ENCODE measurements at places on chromosomes 4 and X.

DNA sequence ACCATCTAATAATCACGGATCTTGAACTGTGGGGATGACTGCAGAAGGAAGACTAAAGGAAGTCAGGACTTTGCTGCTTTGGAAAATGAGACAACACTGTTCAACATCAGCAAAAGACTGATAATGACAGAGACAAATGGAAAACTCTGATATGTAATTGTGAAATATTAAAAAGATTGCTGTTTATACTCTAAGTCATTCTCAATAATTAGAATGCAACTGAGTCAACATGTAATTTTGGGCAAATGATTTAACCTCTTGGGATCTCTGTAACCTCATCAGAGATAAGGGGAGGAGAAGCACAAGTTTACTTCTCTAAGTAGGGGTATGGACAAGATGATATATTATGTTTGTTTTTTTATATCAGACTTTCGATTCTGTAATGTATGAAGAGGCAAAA lies 121.9 kb downstream of the GASK1B start:
- no peak for DNase-seq

DNA sequence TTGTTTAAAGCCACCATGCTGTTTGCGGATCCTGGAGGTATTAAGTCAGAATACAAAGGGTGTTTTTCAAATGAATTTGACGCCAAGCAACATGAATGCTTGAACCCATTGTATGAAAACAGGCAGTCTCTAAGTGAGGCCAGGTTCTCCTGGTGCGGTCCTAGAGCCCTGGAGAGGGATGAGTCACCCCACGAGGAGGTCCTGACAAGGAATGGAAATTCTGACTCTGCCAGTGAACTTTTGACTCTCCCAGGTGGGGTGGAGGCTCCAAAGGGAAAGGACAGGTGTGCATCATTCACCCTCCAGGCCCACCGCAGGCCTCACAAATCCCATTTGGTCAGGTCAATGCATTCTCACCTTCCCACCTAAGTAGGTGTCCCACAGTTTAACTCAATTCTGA lies 1.5 kb downstream of the TRIM2 start:
- no peak for DNase-seq

DNA sequence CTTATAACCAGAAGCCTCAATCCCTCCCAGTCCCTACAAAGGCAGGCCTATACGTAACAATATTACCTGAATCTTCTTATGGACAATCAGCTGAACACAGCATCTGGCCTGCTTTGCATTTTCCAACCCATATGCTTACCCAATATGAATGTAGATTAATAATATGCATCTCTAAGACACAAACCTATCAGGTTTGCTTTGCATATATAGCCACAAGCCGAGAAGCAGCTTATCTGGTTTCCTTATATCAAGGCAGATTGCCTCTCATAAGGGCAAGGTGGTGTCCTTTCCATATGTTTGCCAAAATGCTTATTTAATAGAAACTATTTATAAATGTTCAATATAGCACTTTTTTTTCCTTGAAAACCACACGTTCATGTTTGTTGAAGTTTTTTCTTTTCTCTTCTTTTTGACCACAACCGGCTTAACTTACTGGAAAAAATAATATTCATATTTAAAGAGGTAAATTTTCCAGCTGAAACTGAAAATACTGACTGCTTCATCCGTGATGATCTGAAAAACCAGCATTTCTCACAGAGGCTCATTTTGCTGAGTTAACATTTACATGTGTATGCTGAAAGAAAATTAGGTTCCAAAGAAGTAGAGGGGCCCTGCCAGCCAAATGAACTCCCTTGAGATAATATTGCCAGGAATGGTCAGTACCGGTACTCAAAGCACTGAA lies 3.8 kb downstream of the IL21 start:
- DNase-seq, result no peak

DNA sequence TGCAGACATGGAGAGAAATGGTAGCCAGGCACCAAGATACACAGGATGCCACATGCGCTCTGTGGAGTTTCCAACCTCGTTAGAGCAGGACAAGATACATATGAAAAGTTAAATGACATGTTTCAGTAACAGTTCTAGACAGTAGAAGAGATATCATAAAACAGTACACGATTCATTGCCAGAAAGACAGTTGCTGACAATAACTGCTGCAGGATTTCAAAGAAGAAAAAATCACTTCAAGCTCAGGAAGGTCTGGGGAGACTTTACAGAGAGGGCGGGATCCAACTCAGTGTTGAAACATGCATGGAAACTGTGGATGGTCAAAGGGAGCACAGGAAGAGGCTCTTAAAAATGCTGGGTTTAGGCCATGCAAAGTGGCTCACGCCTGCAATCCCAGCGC lies 31.0 kb downstream of the DCTD start:
- no peak for DNase-seq

DNA sequence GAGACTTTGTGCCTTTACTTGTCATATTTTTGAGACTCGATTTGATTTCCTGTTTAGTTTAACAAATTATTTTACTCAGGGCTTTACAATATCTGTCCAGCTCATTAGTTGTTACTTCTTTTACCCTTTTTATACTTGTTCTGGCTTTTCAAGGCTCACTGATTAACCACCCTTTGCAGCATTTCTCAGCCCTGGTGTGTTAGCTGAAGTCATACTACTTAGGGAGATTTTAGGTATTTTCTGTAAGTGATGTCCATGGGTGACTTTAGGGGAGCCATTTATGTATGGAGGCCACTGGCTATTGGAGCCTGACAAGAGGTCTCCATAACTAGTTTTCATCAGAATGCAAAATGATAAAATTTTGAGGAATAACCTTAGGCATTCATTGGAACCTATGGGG lies 147.2 kb downstream of the RPA4 start:
- no peak for DNase-seq

DNA sequence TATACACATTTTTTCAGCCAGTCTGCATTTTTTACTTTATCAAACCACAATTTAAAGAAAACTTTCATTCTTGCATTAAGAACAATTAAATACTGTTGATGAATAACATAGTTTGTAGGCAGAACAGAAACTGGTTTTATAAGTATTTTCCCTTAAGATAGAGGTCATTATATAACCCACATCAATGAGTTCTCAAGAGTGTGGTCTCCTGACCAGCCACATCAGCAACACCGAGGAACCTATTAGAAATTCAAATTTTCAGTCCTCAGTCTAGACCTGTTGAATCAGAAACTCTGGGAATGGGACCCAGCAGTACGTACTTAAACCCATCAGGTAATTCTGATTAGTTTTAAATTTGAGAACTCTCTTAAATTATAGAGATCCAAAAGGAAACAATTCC lies 299.6 kb upstream of the ARSJ start:
- no peak for DNase-seq

- DNase-seq, result no peak
These were observed 15.3 kb downstream of the RTL3 start for GRCh38 chrX:78643874-78644273.

DNA sequence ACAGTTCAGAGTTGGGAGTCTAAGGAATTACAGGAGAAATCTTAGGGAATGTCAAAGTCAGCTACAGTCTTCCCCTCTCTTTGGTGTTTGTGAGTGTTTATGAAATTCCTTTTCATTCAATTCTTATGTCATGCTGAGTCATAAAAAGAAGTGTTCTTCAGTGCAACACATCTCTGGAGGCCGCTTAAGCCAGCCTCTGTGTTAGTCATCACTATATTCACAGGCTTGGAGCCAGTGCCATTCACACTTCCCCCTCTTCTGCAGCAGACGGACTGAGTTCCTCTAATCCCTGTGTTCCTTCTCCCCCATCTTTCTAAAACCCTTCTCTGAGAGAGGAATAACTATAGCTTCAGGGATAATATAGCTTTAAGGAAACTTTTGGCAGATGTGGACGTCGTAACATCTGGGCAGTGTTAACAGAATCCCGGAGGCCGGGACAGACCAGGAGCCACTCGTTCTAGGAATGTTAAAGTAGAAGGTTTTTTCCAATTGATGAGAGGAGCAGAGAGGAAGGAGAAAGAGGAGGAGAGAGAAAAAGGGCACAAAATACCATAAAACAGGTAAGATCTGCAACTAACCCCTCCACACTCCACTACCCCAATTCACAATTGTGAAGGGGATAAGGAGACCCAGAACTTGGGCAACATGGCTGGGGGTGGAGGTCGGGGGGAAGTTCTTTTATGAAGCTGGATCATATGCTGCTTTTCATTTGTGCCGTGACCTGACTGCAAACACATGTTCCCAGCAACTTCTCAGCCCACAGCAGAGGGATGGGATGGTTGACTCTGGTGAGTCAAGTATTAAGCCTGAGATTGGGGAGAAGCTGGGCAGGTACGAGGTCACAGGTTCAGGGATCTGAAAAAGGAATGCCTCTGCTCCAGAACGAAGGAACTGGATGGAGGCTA lies at the start of gene SRPX2:
Gene SRPX2 (plus strand): TSS at position 244 of the 905 bp plus-strand sequence. CDS start 2,124 bp downstream, outside the sequence.
- DNase-seq, result peak; percentile 36

GRCh38 chr4:83782591-83782990 lies 246.7 kb downstream of the GPAT3 start:
- no peak for DNase-seq

- DNase-seq, result no peak
These were observed 88.6 kb upstream of the PTCHD1 start for GRCh38 chrX:23246001-23246400.

GRCh38 chrX:44104699-44105098 lies 131.5 kb upstream of the NDP start:
- DNase-seq, result no peak

- no peak for DNase-seq
These were observed 781.1 kb downstream of the RAB28 start for GRCh38 chr4:12703036-12703435.

DNA sequence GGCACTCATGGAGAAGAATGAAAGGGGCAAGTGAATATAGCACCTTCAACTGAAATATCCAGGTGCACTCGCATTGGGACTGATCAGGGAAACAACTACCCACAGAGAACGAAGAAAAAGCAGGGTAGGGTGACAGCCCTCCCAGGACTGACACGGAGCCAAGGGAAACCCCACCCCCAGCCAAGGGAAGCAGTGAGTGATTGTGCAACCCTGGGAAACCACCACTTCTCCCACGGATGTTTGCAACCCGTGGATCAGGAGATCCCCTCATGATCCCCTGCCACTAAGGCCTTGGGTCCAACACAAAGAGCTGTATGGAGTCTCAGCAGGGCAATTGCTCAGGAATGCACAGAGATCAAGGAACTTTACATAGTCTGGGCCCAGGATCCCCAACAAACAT lies 158.5 kb upstream of the HCCS start:
- DNase-seq, result no peak

DNA sequence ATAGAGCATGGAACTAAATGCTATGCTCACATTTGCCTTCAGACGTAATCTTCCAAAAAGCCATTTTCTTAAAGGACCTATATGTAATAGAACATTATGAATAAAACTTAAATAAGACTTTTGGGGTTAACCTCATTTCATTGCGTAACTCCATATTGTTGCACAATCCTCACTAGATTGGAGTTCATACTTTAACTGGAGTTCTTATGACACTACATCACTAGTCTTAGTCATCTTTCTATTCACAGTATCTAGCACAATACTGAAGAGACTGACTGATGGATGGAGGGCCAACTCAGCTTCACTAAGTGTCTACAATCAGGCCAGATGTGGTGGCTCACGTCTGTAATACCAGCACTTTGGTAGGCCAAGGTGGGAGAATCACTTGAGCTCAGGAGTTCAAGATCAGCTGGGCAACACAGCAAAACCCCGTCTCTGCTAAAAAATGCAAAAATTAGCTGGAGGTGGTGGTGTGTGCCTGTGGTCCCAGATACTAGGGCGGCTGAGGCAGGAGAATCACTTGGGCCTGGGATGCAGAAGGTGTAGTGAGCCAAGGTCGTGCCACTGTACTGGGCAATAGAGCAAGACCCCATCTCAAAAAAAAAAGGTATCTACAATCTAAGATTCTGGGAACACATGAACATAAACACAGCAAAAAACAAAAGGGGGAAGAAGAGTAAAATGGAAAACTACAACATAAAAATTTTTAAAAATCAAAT lies 80.8 kb upstream of the MAB21L2 start:
- no peak for DNase-seq

GRCh38 chr4:100633269-100633668 lies 115.4 kb upstream of the EMCN start:
- DNase-seq, result no peak

GRCh38 chr4:173515458-173515857 lies 14.6 kb downstream of the HAND2 start:
- no peak for DNase-seq

- DNase-seq, result no peak
These were observed 14.9 kb downstream of the VBP1 start for GRCh38 chrX:155231163-155231562.

DNA sequence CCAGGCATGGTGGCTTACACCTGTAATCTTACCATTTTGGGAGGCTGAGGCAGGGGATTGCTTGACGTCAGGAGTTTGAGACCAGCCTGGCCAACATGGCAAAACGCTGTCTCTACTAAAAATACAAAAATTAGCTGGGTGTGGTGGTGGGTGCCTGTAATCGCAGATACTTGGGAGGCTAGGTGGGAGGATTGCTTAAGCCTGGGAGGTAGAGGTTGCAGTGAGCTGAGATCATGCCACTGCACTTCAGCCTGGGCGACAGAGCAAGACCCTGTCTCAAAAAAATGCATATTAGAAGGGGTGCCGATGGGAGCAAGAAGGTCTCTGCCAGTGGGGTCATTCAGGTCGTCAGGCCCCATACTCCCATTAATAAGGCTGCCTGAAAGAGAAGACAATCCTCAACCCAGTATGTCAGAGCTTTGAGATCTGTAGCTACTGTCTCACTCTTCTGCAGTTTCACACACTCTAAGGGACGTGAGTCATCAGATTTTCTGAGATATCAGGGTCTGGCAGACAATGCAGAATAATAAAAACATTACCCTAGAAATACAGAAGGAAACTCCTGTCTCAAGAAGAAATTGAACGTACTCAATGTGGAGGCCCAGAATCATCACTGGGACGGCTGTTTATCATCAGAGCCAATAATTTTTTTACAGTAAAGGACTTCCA lies 176.7 kb upstream of the FAT1 start:
- no peak for DNase-seq

GRCh38 chr4:13529128-13529919 lies 15.0 kb downstream of the NKX3-2 start:
- no peak for DNase-seq

GRCh38 chr4:164807611-164808010 lies 53.7 kb downstream of the SMIM31 start:
- no peak for DNase-seq

DNA sequence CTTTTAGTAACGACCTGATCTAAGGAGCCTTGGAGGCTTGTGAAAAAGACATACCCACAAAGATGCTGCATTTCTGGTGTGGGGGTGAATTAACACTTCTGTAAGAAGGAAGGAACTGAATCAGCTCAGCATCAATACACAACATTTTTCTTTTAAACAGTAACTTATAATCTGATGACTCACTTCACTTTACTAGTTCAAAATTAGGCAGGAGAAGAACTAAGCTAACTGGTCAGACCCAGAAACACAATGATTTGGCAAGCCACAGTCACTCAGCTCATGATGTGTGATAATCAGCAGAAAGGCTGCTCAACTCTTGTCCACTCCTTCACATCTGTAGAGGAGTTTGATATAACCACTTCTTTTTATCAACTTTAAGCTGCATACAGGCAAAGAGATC lies 4.6 kb downstream of the MMAA start:
- DNase-seq, result no peak

GRCh38 chr4:121900132-121900983 lies 30.1 kb upstream of the BBS7 start:
- DNase-seq, result no peak

- no peak for DNase-seq
These were observed 32.5 kb upstream of the PAQR3 start for GRCh38 chr4:78971776-78972175.

Measured in left ventricle myocardium superior (tissue), 1 donor.